ENCODE measurements at places on chromosomes 2 and 18.
A peak's percentile ranks its signal among the peaks of the same experiment; 100 is the strongest.

DNA sequence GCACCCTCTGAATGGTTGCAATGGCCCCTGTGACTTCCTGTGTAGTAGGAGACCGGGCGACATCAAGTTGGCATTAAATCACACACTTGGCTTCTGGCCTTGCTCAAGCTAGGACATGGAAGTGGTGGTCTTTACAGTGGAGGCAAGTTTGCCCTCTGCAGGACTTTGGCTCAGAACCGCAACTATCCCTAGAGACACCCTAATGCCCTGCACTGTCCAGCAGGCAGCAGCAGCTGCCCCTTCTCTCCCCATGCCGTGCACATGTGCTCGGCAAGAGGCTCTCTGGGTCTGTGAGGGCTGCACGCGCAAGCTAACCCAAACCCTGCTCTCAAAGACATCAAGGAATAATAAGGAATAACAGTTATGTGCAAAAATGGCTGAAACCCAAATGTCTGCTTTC lies 106.5 kb downstream of the COL6A3 start:
- DNase-seq: no peak

- no peak for DNase-seq
Observed at GRCh38 chr2:62467475-62468321, 38.3 kb downstream of the TMEM17 start.

DNA sequence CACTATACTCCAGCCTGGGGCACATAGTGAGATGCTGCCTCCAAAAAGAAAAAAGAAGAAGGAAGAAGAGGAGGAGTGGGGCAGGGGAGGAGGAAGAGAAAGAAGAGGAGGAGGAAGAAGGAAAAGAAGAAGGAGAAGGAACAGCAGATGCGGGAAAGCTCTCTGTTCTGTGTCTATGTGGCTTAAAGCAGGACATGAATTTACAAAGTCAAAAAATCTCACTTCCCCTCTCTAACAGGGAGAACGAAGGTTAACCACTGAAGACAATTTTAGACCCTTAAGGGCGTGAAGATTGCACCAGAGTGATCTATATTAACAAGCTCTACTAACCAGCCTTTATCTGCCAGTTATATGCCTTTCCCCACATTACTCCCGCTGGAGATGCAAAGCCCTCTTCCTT lies 258.9 kb downstream of the METTL4 start:
- no peak for DNase-seq

GRCh38 chr18:2715990-2716389 lies 60.5 kb downstream of the SMCHD1 start:
- no peak for DNase-seq

GRCh38 chr2:183248866-183249567 lies 124.8 kb downstream of the NUP35 start:
- DNase-seq: peak; percentile 23
